ENCODE measurements at places on chromosomes 6 and 20.

- DNase-seq: no peak
Measured at GRCh38 chr6:81564470-81565068, 187.9 kb downstream of the TENT5A start.

- no peak for DNase-seq
Measured at GRCh38 chr6:16466800-16467553, 228.6 kb downstream of the GMPR start.

DNA sequence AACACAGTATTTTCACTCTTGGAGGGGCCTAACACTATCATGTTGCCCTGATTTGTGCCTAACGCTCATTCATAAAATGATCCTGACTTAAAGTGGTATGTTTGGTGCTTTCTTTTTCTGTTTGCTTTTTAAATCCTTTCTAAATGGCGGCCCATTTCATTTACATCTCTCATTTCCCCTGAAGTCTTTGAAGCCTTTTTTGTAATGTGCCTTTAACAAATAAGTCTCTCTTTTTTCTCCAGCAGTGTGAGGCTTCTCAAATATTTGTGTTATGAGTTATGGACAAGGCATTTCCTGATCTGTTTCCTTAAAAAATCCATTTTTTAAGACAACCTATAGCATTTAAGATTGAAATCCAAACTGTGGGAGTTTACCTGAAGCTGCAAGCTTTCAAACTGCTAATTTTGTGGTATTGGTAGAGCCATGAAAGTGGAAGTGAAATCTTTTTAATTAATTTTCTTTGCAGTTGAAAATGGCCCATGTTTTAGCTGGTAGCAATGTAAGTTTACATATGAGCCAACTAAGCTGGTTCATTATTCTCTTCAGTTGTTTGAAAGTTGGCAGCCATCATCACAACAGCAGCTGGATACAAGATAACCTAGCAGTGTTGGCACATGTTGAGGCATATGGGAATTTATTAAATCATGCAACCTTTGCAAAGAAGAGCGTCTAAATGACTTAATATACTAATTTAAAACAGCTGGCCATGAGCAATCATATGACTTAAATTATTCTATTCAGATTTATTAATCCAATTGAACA, 469.7 kb downstream of the CDKAL1 start:
- DNase-seq: no peak

DNA sequence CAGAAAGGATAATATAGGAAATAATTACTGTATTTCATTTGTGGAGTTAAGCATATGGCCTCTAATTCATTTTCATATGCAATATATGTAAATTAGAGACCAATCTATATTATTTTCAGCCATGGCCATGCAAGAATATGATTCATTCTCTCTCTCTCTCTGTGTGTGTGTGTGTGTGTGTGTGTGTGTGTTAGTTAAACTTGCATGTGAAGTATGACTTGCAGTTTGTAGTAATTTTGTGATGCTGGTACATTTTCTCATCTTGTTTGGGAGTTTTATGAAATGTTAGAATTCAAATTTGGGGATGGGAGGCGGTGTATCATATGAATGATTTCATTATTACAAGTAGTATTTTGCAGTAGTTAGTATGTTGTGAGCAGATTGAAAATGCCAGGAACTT, 74.8 kb downstream of the JARID2 start:
- DNase-seq: no peak

GRCh38 chr20:34522969-34523871, 7.0 kb downstream of the DYNLRB1 start:
- DNase-seq: no peak

DNA sequence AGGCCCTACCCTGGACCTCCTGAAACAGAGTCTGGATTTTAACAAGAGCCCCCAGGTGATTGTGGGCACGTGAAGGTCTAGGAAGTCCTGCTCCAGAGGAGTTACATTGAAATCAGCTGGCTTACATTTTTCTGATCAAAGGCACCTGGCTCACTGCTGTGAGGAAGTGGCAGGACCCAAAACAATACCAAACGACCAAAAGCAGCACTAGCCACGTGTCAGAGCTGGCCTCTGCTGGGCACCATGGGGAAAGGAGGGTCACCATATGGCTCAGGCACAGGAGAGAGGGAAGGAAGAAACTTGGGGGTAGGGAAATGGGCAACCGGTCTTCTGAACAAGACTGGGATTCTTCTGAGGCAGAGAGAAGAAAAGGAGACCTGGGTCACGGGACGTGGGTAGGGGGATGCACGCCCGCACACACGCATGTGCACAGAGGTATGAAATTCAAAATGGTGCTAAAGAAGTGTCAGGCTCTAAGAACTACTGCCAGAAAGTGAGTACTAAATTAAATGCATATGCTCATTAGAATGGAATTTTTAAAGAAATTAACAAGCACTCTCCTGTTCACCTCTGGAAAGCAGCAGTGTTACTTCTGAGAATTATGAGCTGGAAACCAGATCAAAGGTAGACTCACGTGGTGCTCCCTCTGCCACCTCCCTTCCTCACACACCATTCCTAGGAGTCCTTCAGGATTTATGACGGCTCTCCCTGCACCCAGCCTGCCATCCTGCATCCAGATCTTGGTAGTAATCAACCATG, 113.6 kb downstream of the TRERF1 start:
- no peak for DNase-seq

GRCh38 chr6:24255676-24256075, 102.2 kb downstream of the DCDC2 start:
- DNase-seq: no peak

- no peak for DNase-seq
Measured at GRCh38 chr6:339480-339879, 47.2 kb downstream of the DUSP22 start.

- DNase-seq: no peak
Measured at GRCh38 chr6:48973491-48973890, 489.6 kb downstream of the MMUT start.

GRCh38 chr6:16288163-16288562, 49.8 kb downstream of the GMPR start:
- DNase-seq: no peak

GRCh38 chr20:44095831-44096230, 91.2 kb downstream of the JPH2 start:
- no peak for DNase-seq

DNA sequence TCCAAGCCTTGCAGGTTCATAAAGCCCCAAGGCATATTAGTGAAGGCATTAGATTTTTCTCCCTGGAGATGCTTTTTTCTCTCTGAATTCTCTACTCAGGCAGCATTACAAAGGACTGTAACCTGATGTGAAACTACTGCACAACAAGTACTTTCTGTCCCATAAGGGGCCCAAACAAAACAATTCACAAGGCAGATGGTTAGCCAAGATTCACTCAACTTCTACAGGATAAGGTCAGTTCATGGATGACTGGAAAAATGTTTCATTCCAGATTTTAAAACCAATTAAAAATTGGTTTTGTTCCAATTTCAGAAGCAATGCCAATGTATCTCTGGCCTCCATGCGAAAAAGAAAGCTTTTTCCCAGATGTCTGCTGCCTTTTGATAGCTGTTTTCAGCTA, 181.8 kb downstream of the KHDC1L start:
- DNase-seq: no peak

- no peak for DNase-seq
Measured at GRCh38 chr6:150087336-150087735, 18.4 kb upstream of the ULBP3 start.

- no peak for DNase-seq
Measured at GRCh38 chr6:107357031-107357430, 102.3 kb downstream of the PDSS2 start.

DNA sequence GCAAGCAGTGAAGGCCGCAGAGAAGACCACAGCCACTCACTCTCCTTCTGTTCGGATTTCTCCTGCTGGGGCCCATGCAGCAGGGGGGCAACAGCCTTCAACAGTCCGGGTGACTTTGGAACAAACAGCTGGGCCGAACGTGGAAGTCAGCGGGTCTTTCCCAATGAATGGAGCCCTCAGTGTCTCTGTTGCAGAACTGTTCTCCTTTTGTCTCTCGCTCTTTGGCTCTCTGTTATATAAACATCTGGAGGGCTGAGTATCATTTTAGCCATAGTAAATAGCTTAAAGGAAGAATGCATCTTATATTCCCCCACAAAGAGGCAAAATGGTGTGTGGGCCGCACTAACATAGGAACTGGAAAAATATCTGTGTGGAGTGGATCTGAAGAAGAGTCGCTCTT, 136.7 kb upstream of the RALGAPA2 start:
- no peak for DNase-seq

DNA sequence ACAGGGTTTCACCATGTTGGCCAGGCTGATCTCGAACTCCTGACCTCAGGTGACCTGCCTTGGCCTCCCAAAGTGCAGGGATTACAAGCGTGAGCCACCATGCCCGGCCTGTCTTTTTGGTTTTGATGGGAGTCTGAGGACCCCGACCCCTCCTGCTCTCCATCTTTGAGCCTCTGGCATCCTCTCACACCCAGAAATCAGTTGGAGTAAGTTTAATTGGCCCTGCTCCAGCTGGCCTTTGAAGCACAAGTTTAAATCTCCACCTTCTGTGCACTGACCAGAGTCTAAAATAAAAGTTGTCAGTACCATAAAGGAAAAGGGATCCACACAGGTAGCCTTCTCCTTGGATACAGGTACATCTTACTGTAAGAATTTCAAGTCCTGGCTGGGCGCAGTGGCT, 15.9 kb upstream of the C20orf144 start:
- DNase-seq: no peak

DNA sequence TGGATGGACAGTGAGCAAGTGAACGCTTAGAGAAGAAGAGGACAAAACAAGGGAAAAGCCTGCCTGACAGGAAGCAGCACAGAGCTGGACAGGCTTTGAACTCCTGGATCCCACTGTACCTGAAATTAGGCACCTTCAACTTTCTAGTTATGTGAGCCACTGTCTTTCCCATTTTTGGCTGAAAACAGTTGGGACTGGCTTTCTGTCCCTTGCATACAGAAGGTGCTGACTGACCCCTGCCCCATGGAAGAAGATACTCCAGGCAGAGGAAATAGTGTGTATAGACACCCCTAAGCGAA, 122.8 kb downstream of the CEBPB start:
- DNase-seq: no peak

DNA sequence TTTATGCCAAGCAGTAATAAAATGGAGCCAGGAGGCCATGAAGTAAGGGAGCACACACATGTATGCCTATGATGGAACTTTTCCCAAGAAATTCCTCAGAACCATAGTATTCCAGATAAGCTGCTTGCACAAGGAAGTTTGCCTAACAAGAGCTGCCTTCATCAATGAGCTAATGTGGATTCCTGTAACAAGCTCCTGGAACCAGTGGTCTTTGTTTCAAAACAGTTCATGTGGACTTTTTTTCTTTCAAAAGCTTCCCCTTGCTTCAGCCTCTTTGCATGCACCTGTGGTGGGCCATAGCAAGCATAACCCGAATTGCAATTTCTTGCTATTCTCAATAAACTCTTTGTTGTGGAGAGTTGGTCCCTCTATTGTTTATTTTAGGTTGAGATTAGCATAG, 359.6 kb downstream of the UTRN start:
- no peak for DNase-seq

DNA sequence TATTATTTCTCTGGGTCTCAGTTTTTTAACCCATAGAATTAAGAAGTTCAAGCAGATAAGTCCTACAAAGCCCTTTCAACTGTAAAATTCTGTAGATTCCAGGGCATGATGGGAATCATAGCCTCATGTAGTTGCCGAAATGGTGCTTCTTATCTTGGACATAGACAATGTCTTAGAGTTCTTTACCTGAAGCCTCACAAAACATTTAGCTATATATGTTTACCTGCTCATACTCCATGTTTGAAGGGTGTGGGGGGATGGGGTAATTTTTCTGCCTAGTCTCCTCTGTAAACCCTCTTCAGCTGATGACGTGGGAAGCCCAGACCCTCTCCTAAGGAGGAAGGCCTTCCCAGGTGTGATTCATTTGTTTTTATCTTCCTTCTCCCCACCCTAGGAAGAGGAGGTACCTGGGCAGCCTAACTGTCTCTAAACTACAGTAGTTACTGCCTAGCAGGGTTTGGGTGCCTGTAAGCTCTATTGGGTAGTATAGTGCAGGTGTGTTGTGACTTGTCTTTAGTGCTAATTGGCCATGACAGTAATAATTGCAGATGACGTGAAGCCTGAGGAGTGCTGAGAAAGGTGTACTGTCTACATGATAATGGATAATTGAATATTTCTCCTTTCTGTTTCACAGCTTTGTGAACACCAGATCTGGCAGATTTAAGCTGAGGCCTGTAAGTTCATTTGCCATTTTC, 230.8 kb downstream of the TFAP2B start:
- DNase-seq: no peak

DNA sequence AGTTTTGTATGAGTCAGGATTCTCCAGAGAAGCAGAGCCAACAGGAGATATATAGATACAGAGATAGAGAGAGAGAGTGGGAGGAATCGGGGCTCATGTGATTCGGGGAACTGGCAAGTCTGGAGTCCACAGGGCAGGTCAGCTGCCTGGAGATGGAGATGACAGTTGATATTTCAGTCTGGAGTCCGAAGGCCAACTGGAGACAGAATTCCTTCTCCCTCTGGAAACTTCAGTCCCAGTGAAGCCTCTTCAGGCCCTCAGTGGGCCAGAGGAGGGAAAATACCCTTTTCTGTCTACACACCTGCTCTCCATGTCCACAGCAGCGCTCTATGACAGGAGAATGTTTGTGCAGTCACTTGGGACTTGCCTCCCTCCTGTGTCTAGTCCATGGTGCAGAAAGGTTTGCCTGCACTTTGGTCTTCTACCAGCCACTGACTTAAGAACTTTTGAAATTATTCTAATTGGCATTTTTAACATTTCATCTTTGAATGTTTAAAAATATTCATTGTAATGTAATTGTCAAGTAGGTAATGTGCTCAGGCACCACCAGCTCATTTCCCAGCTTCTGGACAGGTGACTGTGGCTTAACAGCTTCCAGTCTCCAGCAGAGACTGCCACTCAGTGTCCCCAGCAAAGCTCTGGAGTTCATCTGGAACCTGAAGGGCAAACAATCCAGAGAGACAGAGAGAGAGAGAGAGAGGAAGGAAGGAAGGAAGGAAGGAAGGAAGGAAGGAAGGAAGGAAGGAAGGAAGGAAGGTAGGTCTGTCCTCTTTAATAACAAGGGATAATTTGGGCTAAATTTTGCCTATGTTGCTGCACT, 43.8 kb upstream of the AFDN start:
- DNase-seq: no peak

GRCh38 chr20:37392441-37393195, 46.7 kb downstream of the SRC start:
- DNase-seq: no peak

DNA sequence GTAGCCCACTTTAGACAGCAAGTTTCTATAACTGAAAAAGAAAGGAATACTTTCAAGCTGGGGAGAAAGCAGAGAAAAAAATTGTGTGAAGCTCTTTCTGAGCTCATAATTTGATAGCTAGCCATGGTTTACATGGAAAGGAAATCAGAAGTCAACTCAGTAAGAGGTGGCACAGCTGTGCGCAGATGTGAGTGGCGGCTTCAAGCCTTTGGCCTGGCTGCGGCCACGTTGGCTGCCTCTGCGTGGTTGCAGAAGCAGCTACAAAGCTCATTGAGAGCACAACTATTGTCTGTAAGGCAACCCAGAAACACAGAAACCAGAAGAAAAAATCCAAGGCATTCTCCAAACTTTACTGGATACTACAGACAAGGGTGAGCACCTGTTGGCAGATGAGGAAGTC, 136.9 kb downstream of the SASH1 start:
- no peak for DNase-seq

All from stimulated activated CD4-positive, alpha-beta T cell treated with anti-CD3 and anti-CD28 coated beads, TNF-alpha, amount 100 ng/mL, for 24 hours (primary cell).